ENCODE measurements at places on chromosomes 4 and X.

- no peak for DNase-seq
Measured at GRCh38 chr4:37535872-37536271, 150.3 kb downstream of the RELL1 start.

GRCh38 chrX:131791608-131792355, 231.3 kb upstream of the STK26 start:
- no peak for DNase-seq

DNA sequence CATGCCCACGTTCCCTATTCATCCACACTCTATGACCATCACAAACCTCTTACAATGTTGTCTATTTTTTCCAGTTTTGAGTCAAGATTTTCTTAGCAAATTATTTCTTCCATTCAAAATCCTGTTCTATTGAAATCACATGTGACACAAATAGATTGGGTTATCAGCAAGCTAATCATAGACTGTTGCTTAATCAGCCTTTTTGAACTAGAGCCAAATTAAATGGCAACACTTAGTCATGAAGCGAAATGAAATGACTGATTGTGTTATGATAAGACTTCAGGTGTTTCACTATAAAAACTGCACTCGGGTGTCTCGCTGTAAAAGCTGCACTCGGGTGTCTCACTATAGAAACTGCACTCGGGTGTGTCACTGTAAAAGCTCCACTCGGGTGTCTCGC, 890.0 kb upstream of the FRG1 start:
- DNase-seq, result no peak

DNA sequence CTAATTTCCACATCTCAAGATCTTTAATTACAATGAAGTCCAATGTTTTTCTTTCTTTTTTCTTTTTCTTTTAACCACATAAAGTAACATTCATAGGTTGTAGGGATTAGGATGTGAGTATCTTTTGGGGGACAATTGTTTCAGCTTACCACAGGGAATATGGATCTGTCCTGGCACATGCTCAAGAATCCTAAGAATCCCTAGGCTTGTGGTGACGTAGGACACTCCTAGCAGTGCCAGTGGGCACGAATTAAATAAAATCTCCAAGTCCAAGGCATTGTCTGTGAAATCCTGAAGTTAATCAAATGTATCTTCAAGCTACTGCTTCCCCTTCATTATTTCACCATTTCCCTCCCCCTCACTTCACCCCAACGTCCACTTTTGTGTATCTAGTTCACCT, 2.6 kb upstream of the LAS1L start:
- DNase-seq, result no peak

DNA sequence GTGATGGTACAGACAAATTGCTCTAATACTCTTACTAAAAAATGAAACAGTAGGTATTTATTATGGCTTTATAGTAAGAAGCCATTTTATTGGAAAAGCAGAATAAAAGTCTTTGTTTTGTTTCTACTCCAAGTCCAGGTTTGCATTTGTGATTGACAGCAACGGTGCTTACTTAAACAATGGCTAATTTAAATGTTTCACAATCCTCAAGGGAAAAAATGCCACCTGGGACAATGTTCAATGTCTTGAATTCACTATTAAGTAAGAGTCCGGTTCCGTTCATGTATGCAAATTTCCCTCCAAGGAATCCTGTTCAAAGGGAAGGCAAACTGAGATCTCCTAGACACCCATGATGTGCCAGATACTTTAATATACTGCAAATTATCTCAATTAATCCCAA, 123.6 kb downstream of the RBM47 start:
- DNase-seq, result no peak

GRCh38 chr4:102557636-102558035, 56.5 kb downstream of the NFKB1 start:
- no peak for DNase-seq

DNA sequence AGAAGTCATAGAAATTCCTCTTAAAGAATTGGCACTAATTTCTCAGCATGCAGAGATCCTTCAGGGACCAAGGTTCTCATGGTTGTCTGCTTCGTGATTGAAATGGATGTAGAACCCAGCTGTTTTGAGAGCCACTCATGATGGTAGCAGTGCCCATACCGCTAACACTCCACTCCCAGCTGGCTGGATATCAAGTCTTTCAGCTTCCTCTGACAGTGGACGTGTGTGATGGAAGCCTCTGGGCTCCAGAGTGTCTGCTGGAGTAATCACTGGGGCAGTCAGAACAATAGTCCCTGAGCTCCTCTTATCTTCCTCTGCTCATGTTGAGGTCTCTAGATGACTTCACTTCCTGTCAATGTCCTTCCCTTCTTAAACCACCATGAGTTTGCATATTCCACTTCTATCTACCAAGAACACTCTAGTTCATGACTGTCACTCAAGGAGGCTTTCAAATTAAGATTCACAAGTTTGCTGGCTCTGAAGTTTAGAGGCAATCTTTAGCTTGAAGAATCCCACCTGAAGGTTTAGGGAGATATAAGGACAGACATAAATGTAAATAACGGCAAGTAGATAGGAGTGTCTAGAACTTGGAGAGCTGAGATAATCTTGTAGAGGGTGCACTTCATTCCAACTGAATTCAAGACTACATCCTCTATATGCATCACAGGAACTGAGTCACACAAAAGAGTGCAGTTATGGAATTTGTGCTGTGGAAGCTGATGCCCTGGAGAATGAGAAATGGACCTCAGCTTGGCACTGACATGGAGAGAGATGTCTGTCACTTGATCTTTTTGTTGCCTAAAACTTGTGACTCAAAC, 64.5 kb upstream of the WDR1 start:
- DNase-seq, result no peak

GRCh38 chr4:21795091-21795490, 153.5 kb downstream of the KCNIP4 start:
- DNase-seq, result no peak

DNA sequence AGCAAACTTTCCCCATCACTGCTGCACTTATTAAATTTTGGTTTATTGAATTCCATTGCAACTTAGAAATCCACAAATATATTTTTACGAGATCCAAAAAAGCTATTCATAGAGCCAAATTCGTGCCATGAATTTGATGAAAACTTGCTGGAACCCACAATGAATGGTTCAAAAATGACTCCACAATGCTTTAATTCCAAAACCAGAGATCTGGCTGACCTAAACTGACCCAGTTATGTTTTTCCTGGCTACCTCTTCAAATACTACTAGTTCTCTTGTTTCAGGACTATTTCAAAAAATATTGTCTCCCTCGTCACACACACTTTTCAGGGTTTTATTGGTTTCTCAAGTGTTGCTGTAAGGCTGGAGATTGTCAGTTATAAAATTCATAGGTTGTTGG, 474.8 kb downstream of the PDGFC start:
- DNase-seq, result no peak

GRCh38 chr4:171031338-171031737, 781.9 kb upstream of the GALNTL6 start:
- DNase-seq, result no peak

GRCh38 chr4:122086338-122087065, 65.6 kb upstream of the BLTP1 start:
- DNase-seq, result no peak

GRCh38 chr4:148800940-148801339, 358.7 kb upstream of the NR3C2 start:
- no peak for DNase-seq

DNA sequence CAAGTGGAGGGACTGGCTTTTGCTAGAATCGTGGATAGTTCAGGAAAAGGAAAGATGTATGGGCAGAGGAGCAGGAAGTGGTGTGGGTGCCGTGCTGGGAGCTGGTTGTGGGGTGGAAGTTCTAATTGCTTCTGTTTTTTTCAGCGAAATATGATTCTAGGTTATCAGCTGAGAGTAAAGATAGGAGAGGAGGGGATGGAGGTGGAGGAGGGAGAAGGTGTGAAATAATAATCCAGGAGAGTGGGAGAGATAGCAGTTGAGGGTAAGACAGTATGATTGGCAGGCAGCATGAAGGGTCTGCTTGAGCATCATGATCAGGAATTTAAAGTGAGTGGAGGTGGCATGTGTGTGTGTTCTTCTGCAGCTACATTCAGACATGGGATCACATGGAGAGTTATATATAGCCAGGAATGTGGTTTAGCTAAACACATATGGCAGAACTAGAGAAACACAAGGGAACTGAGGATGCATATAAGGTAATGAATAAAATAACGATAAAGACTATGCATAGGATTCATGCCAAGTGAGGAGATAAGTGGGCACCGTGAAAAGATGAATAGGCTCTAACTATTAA, 133.7 kb downstream of the ANK2 start:
- DNase-seq, result no peak

GRCh38 chr4:37463033-37463856, 218.7 kb downstream of the NWD2 start:
- no peak for DNase-seq

- no peak for DNase-seq
Measured at GRCh38 chrX:45735571-45735970, 534.9 kb upstream of the DIPK2B start.

DNA sequence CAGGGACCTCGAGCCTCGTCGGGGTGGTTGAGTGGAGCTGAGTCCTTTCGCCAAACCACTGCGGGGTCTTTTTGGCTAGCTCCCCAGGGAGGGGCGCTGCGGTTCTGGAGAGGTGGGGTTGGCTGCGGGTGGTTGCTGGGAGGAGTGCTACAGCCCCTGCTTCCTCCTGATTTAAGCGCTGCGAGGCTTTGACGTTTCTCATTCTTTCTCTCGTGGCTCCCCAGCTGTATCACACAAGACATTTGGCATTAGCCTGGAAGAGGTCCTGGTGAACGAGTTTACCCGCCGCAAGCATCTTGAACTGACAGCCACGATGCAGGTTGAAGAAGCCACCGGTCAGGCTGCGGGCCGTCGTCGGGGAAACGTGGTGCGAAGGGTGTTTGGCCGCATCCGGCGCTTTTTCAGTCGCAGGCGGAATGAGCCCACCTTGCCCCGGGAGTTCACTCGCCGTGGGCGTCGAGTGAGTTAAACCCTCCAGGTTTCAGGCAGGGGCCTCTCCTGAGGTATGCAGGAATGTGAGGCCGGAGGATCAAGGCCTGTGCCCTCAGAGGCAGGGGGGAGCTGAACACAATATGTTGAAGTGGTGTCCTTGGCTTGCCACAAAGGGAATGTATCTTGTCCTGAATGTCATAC, 25.5 kb downstream of the ARHGAP36 start:
- DNase-seq, result no peak

DNA sequence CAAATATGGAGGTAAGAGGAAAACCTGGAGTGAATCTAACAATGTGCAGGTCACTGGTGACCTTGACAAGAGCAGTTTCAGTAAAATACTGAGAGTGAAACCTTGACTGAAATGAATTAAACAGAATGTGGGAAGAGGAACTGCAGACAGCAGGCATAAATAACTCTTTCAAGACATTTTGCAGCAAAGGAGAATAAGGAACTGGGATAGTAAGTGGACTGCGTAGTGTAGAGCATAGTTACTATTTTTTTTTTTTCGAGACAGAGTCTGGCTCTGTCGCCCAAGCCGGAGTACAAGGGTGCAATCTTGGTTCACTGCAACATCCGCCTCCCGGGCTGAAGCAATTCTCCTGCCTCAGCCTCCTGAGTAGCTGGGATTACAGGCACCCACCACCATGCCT, 24.0 kb downstream of the RBMX start:
- no peak for DNase-seq

DNA sequence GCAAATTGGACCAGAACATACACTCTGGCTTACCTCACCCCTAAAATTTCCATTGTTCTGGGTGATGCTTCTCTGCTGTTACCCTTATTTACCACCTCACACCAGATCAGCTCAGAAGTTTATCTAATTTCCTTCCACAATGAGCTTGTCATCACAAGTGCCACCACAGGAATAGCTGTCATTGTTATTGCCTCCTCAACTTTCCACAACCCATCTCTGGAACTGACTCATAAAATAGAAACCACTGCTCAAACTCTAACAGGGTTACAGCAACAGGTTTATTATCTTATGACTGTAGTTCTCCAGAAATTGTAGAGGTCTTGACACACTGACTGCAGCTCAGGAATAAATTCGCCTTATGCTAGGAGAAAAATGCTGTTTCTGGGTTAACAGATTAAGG, 52.7 kb downstream of the ZNF718 start:
- DNase-seq, result no peak

DNA sequence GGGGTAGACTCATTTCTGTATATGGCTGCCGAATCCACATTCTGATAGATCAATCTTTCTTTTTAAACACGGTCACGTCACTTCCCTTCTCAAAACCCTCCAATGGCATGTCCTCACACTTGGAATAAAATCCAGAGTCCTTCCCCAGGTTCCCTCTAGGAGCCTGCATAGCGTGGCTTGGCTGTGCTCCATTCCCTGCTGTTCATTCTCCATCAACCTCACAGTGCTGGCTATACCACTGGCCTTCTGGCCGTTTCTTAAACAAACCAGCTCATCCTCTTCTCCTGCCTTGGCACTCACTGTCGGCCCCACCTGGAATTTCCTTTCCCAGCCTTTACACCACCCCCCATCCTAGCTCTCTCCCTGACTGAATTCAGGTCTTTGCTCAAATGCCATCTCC, 77.1 kb downstream of the RBM47 start:
- no peak for DNase-seq

DNA sequence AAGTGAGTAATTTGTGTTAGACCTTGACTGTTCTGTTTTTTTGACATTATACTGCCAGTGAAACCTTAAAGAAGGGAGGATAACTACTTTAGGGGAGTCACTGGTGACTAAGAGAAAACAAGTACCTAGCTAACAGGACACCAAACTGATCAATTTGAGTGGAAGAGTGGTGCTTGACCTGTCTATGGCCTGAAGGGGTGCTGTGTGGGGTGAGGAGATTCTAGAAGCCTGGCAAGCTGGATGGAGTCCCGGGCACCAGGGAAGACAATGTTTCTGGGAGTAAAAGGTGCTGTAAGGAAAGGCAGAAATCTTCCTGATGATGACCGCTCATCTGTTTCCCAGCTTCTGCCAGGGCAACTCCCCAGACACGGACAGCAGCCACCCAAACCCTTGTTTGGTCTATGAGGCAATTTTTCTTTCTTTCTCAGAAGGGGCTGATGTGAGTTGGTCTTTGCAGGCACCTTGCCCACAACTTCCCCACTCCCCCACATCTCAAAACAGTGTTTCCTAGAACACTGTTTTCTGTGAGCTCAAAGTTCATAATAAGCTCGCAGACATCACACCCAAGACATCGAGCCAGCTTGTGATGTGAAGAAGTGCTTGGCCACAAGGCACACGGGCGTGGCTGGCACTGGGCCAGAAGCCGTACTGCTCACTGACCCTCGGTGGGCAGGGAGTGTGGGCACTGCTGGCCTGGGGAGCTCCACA, 4.6 kb downstream of the TXK start:
- DNase-seq, result no peak
